Cardiac ventricle fibroblast (primary cell): ENCODE measurements at places on chromosomes 6 and 20. TPM values are rescaled to one million over a fixed set of nuclear protein-coding genes. Genes with fewer than 3 reads are reported as not detected.

Gene TCP11
- 0.39 TPM in 1 of 2 replicates, not detected in the other for total RNA-seq

Gene XKR7
- total RNA-seq = not detected in 2 replicates

Gene CLPSL2
- not detected in 2 replicates for total RNA-seq

Gene ZBTB12
- 2.1 and 2.5 TPM in 2 replicates for total RNA-seq

Gene ME1
- 13.2 and 13.5 TPM in 2 replicates for total RNA-seq

Gene SPTLC3
- 11.0 and 13.9 TPM in 2 replicates for total RNA-seq

Gene SIRPA
- 21.2 and 21.4 TPM in 2 replicates for total RNA-seq

Gene RING1
- 13.6 and 13.9 TPM in 2 replicates for total RNA-seq

Gene L3MBTL3
- 3.2 and 4.1 TPM in 2 replicates for total RNA-seq

Gene RNF8
- 13.8 and 14.8 TPM in 2 replicates for total RNA-seq

Gene FRK
- total RNA-seq = 1.4 and 1.8 TPM in 2 replicates

Gene SLC25A27
- total RNA-seq = 0.73 and 1.7 TPM in 2 replicates
